ENCODE measurements at places on chromosomes 6 and 20. TPM values are rescaled to one million over a fixed set of nuclear protein-coding genes. Genes with fewer than 3 reads are reported as not detected.

The EFCAB8 gene
- total RNA-seq = not detected

GRCh38 chr6:164252291-164252690, 837.8 kb downstream of the QKI start:
- DNase-seq = no peak

The FRK gene
- 6.9 TPM for total RNA-seq

GRCh38 chr6:16760516-16761470, at the start of gene ATXN1:
Gene ATXN1, minus strand, starts transcription at chr6:16761460.
- DNase-seq = no peak

The HMGN3 gene
- total RNA-seq = 57.3 TPM

GRCh38 chr6:95917034-95917433, 98.7 kb upstream of the FUT9 start:
- DNase-seq = no peak

DNA sequence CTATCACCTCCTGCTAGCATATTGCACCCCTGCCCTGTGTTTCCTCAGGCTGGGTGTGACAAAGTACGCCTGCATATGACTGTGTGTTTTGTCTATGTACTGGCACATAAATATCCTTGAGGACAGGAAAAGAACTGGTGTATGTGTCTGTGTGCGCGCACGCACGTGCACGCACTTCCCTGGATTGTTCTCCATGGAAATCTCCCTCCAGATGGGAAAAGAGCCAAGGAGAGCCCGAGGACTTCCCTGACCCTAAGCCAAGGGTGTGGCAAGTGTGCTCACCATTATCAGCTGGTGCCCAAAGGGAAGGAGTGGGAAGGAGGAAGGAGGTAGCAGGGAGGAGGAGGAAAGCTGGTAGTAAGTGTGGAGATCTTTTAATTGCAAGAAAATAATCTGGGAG, 117.6 kb downstream of the HIVEP2 start:
- no peak for DNase-seq

- no peak for DNase-seq
Measured at GRCh38 chr6:17998003-17998402, 10.6 kb upstream of the KIF13A start.

- DNase-seq = no peak
Measured at GRCh38 chr6:41055149-41055548, 2.1 kb downstream of the APOBEC2 start.

GRCh38 chr20:37414224-37415035, 68.5 kb downstream of the SRC start:
- DNase-seq = no peak

- DNase-seq = peak; percentile 61
Measured at GRCh38 chr6:18595774-18596530, 208.8 kb downstream of the RNF144B start.

DNA sequence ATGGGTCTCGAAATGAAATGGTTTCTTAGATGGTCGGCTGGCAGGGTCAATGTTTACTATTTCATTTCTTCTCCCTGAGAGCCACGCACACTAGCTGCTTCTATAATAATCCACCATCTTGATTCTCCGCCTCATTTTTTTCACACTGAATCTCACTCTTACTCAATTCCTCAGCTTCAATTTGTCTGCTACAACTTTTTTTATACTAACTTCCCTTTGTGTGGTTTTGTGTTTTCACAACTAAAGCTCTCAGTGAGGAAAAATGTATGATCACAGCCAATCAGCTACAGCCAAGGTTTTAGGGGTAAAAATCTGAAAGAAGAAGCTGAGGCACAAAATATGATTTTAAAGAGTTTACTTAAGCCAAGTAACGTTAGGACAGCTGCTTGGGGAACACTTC, 1309.4 kb downstream of the EPHA7 start:
- DNase-seq = no peak

GRCh38 chr20:25280051-25280573, 32.2 kb downstream of the PYGB start:
- DNase-seq = no peak

DNA sequence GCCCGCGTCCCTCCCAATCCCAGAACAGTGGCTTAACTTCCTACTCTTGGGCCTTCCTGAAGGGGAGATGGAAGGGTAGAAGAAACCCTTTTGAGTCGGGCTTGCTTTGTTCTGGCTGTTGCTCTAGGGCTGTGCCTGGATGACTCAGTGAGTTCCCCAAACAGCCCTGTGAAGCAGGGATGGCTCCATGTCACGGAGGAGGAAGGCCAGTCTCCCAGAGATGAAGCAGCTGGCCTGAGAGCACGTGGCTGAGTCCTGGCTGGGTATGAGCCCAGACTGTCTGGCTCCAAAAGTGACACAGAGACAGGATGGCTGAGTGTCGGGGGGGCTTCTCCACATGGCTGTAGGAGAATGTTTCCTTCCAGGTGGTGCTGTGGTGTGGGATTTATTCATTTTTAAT, 4.6 kb downstream of the SYTL3 start:
- no peak for DNase-seq

The IL17F gene
- not detected for total RNA-seq

DNA sequence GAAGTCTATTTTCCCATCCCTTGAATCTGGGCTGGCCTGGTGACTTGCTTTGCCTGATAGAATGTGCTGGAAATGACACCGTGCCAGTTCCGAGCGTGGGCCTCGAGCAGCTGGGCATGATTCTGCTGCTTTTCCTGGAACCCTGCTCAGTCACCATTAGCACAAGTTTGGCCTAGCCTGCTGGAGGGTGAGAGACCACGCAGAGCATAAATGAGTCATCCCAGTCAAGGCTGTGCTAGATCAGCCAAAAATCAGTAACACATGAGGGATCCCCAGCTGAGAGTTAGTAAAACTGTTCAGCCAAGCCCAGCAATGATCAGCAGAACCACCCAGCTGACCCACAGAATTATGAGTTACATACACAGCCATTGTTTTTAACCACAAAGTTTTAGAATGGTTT, 74.8 kb upstream of the TOP1 start:
- no peak for DNase-seq

- DNase-seq = no peak
Measured at GRCh38 chr6:36576578-36576977, 17.6 kb upstream of the SRSF3 start.

The TRIM10 gene
- total RNA-seq = not detected

DNA sequence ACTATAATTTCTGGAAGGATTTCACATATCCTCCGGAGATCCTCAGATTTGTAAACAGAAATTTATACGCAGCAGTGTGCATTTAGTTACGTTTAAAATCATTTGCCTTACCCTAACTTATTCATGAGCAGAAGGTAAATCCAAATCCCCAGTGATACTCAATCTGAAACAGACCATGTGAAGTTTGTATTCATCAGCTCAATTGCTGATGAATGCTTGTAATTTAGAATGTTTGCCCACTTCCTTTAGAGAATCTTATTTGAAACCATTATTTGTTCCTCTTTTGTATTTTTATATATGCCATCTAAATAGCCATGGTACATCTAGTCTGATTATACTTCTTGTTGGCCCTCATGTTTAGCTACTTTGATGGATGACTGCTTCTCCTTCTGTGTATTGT, 15.4 kb downstream of the TAAR1 start:
- DNase-seq = no peak

The OXT gene
- not detected for total RNA-seq

DNA sequence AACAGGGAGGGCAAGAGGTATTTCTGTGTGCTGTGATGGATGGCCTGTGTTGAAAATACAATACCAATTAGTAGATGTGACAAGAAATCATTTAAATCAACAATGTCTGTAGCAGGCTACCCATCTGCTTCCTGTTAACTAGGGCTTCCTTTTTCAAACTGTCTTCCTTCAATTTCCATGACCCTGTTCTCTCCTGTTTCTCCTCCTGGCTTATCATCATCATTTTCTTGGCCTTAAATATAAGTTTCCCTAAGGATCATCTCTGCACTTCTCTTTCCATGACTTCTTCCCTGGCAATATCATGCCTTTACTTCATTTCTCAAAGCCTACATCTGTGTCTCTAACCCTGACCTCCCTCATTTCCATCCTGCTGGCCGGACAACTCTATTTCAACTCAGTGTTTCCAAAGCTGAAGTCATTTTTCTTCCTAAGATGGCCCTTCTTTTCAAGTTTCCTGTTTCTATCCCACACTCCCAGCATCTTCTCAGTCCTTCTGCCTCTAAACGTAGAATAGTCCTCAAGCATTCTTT, 18.2 kb downstream of the ZC2HC1B start:
- no peak for DNase-seq

DNA sequence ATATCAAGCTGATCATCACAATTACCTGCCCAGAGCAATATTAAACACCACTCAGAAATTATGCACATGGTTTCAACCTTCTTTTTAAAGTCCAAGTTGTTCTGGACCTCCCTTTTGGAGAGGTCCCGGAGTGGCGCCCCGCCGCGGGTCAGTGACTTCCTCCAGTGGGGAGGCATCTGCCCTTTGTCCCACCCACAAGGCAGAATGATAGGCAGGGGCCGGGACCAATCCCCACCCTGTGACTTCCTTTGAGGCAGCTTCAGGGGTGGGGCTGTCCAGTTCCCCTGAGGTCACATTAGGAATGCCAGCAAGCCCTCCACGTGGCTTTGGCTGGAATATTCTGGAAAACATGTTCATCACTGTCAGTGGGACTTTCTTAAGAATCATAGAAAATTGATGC, 207.0 kb downstream of the ANKRD60 start:
- DNase-seq = no peak

DNA sequence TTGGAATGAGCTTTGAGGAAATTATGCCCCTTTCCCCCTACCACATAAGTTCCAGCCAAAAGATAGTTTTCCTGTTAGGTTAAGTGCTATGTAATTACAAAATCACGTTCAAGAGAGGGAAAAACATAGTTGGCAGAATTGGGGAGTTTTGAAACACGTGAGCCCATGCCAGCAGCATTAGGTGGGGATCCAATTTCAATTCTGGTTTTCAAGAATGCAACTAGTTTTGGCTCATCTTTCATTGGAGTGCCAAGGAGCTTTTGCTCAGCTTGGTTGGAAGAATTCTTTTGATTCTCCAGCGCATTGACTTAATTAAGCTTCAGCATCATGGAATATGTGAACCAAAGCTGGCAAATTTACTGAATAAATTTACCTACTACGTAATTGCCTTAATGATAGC, 95.9 kb downstream of the SAMD5 start:
- DNase-seq = no peak

DNA sequence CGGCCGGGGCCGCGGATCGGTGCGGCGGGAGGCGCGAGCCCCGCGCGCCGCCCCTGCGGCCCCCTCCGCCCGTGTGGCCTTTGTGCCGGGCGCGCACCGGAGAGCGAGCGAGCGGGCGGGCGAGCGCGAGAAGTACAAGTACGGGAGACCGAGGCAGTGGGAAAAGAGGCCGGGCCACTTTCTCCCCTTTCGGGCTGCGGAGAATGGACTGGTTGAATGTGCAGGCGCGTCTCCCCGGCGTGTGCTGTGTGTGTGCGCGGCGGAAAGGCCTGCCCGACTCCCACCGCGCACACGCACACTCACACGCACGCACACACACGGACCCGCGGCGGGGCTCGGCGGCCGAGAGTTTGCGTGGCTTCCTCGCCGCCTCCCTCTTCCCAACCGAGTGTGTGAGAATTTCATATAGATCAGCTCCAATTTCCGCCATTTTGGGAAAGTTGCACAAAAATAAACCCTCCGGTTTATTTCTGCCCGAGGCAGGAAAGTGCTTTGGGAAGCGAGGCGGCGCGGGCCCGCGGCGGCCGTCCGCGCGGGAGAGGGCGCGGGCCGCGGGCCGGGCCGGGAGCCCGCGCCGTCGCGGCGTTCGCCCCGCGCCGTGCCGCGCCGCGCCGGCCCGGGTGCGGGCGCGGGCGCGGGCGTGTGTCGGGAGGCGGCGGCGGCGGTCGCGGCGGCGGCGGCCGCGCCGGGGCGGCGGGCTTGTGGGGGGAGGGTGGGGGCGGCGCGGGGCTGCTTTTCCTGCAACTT, 1.1 kb downstream of the L3MBTL3 start:
- DNase-seq = no peak

The GPR63 gene
- 3.9 TPM for total RNA-seq

DNA sequence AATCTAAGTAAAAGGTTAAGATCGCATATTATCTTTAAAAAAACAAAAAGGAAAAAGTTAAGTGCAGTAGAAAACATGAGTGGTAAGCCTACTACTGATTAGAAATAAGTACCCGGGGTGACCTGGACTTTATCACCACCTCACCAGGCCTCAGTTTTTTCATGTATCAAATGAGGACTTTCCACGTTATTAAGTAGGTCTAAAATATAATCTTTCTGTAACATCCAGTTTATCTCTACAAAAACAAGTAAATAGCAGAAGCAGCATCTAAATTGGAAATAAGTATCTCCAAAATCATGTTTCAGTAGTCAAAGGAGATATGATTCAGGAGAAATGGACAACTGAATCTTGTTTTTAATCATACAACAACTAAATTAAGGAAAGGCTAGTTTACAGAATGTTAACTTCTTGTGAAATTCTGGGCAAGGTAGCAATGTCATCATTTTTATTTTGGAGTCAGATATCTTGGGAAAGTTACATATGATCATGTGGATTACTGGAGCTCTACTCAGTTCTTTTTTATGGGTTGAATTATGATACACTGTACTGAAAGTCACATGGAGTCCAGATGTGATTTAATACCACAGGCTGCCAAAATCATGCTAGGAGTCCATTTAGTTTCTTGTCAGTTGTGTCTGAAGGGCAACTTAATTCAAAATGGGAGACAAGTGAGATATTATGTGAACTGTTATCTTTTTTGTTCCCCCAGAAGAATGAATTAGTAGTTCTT, 114.7 kb upstream of the PRL start:
- DNase-seq = no peak

The SCUBE3 gene
- total RNA-seq = 0.02 TPM

DNA sequence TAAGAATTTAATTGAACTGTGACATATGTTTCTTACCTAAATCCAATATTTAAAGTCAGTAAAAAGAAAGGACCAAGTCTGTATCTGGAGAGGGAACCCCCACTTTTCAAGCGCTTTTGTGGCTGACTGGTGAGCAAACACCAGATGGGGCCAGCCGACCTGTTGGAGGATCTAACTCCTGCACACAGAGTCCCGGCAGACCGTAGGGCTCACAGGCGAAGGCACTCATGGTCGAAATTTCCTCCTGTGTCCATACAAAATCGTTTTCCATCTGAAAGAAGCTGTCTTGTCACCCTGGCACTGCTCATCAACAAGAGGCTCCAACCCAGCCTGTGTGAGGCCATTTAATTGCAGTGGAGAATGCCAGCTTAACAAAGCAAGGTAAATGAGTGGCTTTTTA, 94.0 kb downstream of the SCML4 start:
- DNase-seq = no peak

- DNase-seq = peak; percentile 79
Measured at GRCh38 chr6:128520436-128521281, at the start of gene PTPRK. Gene PTPRK, minus strand, starts transcription at chr6:128520599. Its CDS starts 241 bp downstream, at chr6:128520358.

The DSP gene
- total RNA-seq = 0.07 TPM

Data from NCI-H460 (cell line).